ENCODE measurements at places on chromosomes 12 and 14. TPM values are rescaled to one million over a fixed set of nuclear protein-coding genes. Genes with fewer than 3 reads are reported as not detected.
A peak's percentile ranks its signal among the peaks of the same experiment; 100 is the strongest.

The PMEL gene
- polyA plus RNA-seq, result 0.92 TPM

DNA sequence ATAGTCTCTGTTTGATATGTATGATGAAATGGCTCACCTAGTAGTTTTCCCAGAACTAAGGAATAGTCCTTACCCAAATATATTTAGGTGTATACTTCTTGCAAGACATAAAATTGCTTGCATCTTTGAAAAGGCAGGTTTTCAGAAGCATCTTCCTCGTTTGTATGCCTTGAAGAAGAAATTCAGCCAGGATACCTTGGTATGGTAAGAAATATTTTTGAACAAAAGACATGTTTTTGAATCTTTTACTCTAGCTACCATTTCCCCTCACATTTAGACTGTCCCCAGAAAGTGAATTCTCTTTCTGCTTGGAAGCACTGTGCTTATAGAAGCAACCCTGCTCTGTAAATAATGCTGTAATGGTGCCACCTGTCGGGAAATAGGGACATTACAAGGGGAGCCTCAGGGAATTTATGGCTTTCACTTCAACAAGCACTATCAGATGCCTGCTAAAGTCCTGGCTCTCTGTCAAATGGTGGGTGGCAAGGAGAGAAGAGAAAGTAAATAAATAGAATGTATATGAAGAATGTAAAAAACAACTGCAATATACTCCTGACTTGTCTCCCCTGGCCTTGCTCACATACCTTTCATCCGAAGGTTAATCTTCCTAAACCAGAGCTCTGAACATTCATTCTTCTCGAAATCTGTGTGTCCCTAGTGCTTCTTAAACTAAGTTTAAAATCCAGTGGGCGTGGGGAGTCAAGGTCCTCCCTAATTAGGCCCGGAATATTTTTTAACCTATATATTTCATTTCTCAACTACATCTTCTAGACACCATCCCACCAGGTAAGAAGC is 6.1 kb downstream of the CCDC184 start:
- DNase-seq, result peak; percentile 83

DNA sequence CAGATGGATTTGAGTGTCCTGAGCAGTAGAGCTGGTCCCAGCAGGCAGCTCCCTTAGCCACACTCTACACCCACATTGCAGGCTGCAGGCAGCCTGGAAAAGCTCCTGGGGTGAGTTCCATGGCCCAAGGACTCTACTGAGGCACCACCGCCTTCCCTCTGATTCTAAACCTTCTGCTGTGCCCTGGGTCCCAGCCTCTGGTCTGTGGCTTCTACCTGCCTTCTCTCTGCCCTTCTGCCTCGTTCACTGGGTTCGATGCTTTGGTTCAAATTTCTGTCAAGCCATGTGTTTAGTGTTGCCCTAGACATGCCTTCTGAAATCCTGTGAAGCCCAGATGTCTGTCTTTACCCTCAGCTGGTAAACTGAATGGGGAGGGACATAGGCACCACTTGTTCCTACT is 1.5 kb upstream of the FGF6 start:
- no peak for DNase-seq

DNA sequence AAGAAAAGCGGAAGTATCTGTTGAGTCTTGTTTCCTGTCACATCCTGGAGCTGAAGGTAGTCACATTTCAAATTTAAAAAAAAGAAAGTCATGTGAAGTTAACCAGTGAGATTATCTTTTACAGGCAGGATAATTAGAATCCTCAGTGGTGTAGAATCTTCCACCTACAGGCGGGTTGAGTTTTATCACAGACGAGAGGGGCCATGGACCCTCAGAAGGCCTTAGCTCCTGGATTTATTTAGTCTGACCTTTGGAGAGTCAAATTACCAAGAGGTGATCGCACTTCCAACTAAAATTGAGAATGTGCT is 13.0 kb upstream of the GNG2 start:
- no peak for DNase-seq

DNA sequence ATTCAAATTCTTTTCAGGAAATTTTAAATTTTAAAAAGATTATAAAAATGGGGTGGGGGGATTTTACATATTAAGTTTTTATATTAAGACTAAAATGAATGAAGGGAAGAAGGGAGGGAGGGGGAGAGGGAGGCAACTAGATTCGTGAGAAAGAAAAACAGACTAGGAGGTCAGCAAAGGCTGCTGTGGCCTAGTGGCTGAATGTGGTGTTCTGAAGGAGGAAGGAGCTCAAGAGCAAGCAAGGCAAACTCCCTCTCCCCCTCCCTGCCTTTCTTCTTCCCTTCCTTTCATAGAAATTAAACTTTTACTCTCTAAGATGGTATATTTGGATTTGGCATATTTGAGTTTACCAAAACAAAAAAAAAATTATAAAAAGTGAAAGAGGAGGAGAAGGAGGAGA is 18.1 kb downstream of the DYRK2 start:
- DNase-seq, result no peak

The SIX6 gene
- polyA plus RNA-seq, result 0.07 TPM

Data from muscle of back (tissue), 13 donors.